ENCODE measurements at places on chromosomes 16 and 17.

- no peak for DNase-seq
These were observed 484.2 kb downstream of the HS3ST4 start for GRCh38 chr16:26175944-26176343.

- no peak for DNase-seq
These were observed 2.0 kb upstream of the NAE1 start for GRCh38 chr16:66832661-66833305.

- no peak for DNase-seq
These were observed 23.5 kb downstream of the SMTNL2 start for GRCh38 chr17:4607773-4608187.

- DNase-seq, result no peak
These were observed 15.3 kb downstream of the SDK2 start for GRCh38 chr17:73628642-73629552.

DNA sequence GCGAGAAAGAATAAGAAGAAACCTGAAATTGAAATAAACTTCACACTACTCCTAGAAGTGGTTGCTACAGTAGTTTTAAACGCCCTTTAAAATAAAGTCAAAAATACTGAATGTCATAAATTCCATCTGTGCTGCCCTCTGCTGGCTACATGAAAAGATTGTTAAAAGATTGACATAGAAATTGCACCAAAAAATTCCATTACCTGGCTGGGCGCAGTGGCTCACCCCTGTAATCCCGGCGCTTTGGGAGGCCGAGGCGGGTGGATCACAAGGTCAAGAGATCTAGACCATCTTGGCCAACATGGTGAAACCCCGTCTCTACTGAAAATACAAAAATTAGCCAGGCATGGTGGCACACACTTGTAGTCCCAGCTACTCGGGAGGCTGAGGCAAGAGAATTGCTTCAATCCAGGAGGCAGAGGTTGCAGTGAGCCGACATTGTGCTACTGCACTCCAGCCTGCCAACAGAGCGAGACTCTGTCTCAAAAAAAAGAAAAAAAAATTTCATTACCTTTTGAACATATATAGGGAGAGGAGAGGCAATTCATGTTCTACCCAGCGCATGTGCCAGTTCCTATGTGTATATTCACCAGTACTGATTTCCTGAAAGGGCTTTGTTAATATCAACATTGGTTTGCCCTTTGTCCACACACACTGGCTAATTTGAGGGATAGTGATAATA is 36.5 kb downstream of the CYTH1 start:
- DNase-seq, result peak; percentile 48

- no peak for DNase-seq
These were observed 41.9 kb upstream of the CHMP6 start for GRCh38 chr17:80949451-80950421.

- DNase-seq, result peak; percentile 35
These were observed 641 bp upstream of the CBX2 start for GRCh38 chr17:79777120-79777893.

- no peak for DNase-seq
These were observed 378.9 kb downstream of the WWOX start for GRCh38 chr16:78478267-78478861.

- DNase-seq, result no peak
These were observed 132.5 kb downstream of the HS3ST2 start for GRCh38 chr16:22946433-22946832.

DNA sequence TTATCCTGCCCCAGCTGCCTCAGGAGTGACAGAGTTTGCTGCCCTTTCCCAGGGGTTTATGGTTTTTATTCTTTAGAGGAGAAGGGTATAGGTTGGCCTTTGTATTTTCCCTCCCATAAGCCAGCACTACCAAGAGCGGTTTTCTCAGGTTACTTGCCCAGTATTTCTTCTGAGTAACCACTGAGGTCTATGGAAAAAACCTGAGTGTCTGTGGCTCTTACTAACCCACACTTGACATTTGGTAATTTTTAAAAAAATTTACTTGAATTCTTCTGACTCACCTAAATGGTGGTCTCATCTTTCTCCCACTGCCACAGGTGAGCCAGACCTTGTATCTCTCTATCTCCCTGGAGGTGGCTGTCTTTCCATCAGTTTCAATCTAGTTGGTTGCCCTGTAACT is 6.0 kb downstream of the SLC7A6 start:
- DNase-seq, result no peak

DNA sequence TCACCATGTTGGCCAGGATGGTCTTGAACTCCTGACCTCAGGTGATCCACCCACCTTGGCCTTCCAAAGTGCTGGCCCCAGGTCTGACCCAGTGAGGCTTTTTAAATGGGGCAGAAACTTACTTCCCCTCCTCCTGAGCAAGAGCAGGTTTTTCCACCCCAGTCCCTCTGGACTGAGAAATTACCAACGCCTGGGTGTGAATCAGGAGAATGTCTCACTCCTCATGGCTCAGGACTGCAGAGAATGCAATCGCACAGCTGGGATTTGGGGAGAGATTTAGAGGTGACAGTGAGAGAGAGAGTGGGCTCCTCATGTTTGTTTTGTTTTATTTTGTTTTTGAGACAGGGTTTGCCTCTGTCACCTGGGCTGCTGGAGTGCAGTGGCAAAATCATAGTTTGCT is 203.6 kb downstream of the RAB11FIP4 start:
- no peak for DNase-seq

DNA sequence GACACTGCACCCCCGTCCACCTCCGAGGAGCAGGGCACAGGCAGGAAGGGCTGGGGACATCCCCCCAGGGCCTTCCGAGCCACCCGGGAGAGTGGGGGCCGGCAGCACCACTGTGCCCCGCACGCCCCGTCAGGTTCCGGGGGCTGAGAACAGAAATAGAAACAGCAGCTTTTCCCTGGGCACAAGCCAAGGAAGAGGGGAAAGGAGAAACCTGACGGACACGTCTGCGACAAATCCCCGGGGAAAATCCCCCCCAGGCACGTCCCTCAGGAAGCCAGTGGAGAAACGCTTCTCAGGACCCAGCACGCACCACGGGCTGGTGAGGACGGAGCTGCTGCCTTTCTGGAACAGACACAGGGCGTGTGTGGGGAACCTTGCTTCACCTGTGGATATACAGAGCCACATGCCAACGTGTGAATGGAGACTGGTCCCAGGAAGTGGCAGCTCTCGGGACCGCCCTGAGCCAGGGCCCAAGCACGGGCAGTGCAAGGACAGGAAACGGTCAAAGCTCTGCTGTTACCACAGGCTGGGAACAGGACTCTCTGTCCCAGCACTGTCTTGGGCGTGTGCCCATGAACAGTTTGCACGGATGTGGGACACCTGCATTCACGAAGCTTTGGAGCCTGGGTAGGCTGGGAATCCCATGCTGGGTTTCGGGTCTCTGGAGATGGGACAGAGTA is 1.2 kb upstream of the TMEM204 start:
- DNase-seq, result no peak

GRCh38 chr17:36602030-36602748 is 806 bp downstream of the MRM1 start:
- no peak for DNase-seq

- no peak for DNase-seq
These were observed 27.1 kb upstream of the IL21R start for GRCh38 chr16:27374804-27375425.

DNA sequence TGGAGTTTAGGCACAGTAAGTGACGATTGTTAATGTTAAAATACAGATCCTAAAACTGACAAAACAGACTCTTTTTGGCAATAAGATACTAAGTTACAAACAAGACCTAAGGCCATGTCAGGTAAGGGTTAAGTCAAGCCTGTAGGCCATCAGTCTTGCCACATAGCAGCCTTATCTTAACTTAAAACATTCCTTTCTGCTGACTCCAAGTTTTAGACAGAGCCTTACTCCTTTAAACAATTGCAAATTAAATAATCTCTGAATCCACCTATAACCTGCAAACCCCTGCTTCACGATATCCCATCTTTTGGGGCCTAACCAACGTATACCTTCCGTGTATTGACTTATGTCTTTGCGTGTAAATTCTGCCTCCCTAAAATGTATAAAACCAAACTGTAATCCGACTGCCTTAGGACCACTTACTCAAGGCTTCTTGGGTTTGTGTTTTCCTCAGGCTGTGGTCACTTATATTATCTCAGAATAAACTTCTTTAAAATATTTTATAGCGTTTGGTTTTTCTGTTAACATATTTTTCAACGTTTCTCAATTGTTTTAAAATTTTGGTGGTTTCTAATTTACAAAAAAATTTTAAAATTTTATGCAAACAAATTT is 64.4 kb downstream of the EFCAB5 start:
- DNase-seq, result no peak

DNA sequence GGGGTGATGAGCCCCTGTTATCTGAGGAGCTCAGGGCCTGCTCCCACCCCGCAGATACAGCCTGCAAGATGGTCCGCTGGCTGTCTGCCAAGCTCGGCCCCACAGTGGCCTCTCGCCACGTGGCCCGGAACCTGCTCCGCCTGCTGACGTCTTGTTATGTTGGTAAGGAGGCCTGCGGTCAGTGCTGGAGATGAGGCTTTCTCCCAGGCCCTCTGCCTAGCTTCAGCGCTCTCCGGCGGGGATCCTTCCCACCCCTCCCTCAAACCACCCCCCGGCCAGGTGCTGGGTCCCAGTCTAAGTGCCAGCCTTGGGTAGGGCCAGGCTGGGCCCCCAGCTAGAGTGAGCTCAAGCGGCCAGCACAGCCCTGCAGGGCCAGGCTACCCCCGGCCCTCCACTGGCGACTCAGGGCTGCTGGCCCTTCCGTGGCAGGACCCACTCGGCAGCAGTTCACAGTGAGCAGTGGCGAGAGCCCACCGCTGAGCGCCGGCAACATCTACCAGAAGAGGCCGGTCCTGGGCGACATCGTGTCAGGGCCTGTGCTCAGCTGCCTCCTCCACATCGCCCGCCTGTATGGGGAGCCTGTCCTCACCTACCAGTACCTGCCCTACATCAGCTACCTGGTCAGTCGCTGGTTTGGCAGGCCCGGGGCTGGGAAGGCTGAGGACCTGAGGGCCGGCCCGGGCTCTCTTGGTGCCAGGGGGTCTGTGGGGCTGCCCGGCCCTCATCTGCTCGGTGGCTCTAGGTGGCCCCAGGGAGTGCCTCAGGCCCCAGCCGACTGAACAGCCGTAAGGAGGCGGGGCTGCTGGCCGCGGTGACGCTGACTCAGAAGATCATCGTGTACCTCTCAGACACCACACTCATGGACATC is 6.1 kb downstream of the WDR81 start:
- no peak for DNase-seq

DNA sequence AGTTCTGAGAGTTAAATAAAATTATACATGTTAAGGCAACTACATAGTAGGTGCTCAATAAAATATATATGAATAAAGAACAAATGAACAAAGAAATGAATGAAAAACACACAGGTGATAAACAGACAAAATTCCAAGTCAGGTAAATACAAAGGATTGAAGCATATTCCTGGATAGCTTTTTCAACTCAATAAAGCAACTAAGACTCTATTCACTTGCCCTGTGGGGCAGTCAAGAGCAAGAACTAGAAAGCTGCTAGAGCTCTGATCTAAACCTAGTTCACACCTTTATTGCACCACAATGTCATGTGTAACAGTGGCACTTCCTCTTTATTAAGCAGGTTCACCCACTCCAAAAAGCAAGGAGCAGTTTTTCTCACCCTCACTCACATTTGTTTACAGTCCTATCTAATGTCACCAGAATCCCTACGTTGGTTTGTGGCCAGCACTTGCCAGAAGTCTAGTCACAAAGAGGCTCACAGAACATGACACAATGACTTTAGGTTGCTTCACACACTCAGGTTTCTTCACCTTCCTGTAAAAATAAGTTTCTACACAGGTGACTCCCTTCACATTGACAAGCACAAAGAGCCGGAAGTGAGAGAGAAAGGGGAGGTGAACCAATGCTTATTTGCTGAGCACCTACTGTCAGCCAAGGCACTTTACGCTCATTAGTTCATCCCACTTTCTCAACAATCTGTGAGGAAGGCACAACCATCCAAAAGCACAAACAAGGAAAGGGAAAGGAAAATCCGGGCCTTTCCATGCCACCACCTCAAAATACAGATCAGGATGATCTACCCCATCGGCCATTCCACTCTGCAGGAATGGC is 70.8 kb downstream of the XPO6 start:
- peak; percentile 90 for DNase-seq

DNA sequence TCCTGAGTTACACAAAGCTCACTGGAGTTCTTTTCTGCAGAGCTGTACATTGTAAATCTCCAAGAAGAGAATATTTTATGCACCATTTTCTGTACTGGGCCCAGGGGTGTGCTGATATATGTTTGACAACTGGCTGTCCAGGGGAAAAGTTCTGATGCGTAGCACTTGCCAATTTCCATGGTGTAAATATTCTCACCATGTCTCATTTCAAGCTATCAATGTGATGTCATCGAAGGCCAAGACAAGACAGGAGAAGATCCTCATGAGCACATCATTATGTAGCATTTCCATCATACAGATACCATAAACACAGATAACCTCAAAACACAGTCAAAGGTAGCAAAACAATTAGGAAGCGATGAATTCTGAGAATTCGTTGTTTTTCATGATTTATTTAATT is 18.9 kb downstream of the CDH5 start:
- no peak for DNase-seq

DNA sequence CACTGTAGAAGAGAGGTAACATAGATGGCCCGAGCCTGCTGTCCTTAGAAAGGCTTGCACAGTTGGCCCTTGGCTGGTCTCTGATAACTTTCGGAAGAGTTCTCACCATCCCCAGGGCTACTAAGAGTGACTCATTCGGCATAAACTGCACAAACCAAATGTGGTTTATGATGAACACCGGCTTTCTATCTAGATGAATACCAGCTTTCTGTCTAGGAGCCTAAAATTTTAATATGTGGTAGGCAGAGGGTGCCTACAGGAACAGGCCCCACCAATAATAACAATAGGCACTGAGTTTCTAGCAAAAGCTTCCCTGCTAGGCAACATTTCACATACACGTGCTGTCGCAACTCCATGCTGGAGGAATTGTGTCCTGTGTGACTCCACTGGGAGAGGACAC is 15.4 kb downstream of the CNOT1 start:
- no peak for DNase-seq

GRCh38 chr16:72236866-72237265 is 64.9 kb upstream of the PMFBP1 start:
- no peak for DNase-seq

Measured in naive thymus-derived CD4-positive, alpha-beta T cell (primary cell).